ENCODE measurements at places on chromosomes 13 and 19. TPM values are rescaled to one million over a fixed set of nuclear protein-coding genes. Genes with fewer than 3 reads are reported as not detected.

The PET100 gene
- polyA plus RNA-seq: 93.1 TPM

The PNMA8C gene
- polyA plus RNA-seq: not detected

The ZNF541 gene
- polyA plus RNA-seq: 0.08 TPM

The TMED1 gene
- 54.4 TPM for polyA plus RNA-seq

The ZNF607 gene
- polyA plus RNA-seq: 3.5 TPM

The CRLF1 gene
- 19.3 TPM for polyA plus RNA-seq

The FCHO1 gene
- polyA plus RNA-seq: 0.10 TPM

The ZMYM5 gene
- 5.6 TPM for polyA plus RNA-seq

The ZNF681 gene
- 0.06 TPM for polyA plus RNA-seq

The TEX101 gene
- not detected for polyA plus RNA-seq

The SERP2 gene
- polyA plus RNA-seq: 0.82 TPM

The LILRB5 gene
- 0.95 TPM for polyA plus RNA-seq

The KL gene
- 0.52 TPM for polyA plus RNA-seq

The TUBA3C gene
- polyA plus RNA-seq: 0.03 TPM

The BICRA gene
- polyA plus RNA-seq: 3.1 TPM

The MISP3 gene
- 15.4 TPM for polyA plus RNA-seq

The POU2F2 gene
- polyA plus RNA-seq: 0.46 TPM

The UBE2L5 gene
- polyA plus RNA-seq: not detected

The DKKL1 gene
- polyA plus RNA-seq: not detected

The PINLYP gene
- 1.3 TPM for polyA plus RNA-seq

The CADM4 gene
- polyA plus RNA-seq: 1.8 TPM

The SPC24 gene
- polyA plus RNA-seq: 0.14 TPM

The CAPN12 gene
- polyA plus RNA-seq: 0.35 TPM

The CEACAM8 gene
- polyA plus RNA-seq: 0.03 TPM

The ZNF726 gene
- polyA plus RNA-seq: 0.05 TPM

The ZNF442 gene
- 0.56 TPM for polyA plus RNA-seq

The CPAMD8 gene
- 9.0 TPM for polyA plus RNA-seq

All from psoas muscle (tissue), 8 donors.